Brain (organoid and tissue), 16 donors: ENCODE measurements at places on chromosomes 1 and 21.

DNA sequence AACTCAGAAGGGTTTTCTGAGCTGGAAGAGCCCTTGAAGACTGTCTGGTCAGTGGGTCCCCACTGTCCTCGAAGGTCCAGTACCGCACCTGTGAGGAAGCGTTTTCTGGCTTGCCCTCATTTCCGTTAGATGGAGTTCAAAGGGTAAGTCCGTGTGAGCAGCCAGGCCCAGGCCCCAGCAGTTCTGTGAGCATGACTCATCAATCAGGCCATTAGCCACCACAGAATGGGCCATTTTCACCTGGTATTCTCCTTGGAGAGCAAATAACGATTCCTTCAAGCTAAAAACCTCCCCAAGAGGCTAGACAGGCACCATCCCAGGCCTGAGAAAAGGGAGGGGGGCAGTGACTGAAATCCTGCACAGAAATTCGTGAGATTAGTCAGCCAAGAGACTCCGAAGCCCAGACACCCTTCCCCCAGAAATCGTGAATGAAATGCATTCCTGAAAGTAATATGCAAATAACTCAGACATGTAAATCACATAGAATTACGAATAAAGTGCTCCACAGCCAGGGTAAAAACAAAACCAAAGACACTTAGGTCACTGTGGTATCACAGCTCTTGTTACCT, 66.0 kb downstream of the BCAR3 start:
- peak; percentile 54 for DNase-seq

DNA sequence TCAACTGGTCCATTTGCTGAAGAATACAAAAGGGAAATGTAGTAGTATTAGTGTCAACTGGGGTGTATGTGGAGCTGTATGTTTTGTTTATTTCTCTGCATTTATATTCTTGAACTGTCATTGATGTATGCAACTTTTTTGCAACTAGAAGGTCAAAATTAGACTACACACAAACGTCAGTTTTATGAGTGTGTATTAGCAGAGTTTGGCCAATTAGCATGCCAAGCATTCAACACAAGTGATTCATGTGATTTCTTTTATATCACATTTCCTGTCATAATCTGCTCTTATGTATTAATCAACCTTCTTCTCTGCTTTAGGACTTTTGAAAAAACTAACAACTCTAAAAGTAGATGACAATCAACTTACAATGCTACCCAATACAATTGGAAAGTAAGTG, 211.1 kb downstream of the LRRC40 start:
- no peak for DNase-seq

- peak; percentile 93 for DNase-seq
These were observed 19.9 kb downstream of the FOXO6 start for GRCh38 chr1:41380979-41381691.

DNA sequence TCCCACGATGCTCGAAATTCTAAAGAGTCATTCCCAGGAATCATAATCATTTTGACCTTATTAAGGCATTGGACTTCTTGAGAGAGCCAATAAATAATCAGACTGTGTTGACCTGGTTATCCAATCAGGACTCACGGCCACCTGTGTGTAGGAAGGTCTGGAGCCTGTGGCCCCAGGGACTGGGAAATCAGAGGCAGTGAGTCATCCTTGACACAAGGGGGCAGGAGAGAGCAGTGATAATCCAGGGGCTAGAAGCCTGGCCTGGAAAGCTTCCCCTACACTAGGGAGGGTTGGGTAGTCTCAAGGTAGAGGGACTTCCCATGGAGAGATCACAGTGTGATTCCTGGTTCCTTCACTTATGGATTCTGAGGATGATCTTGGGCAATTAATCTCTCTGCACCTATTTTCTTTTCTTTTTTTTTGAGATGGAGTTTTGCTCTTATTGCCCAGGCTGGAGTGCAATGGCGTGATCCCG, 4.7 kb downstream of the MR1 start:
- DNase-seq: no peak

GRCh38 chr1:65141394-65141793, 6.6 kb upstream of the AK4 start:
- DNase-seq: no peak

- no peak for DNase-seq
These were observed 36.1 kb upstream of the FAM131C start for GRCh38 chr1:16109571-16109970.

GRCh38 chr21:44415073-44416025, 40.0 kb upstream of the LRRC3 start:
- no peak for DNase-seq

DNA sequence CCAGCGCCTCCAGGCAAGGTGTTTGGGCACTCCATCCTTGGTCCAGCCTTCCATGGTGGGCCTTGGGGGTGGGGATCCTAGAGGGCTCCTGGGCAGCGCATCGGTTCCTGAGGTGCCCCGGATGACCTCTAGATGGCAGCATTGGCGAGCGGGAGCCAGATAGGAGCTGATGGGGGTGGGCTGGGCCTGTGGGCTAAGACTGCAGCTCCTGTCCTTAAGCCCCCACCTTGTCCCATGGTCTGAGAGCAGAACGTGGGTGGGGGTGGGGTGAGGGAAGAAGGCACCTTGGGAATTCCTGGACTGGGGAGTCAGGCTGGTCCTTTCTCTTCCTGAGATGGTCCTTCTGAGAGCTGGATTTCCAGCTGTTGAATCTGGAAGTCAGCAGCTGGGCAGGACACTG, 93.4 kb upstream of the CSF3R start:
- peak; percentile 86 for DNase-seq

GRCh38 chr1:119713039-119713748, 1.5 kb downstream of the PHGDH start:
- peak; percentile 49 for DNase-seq

GRCh38 chr1:227304665-227305064, 13.6 kb downstream of the CDC42BPA start:
- no peak for DNase-seq

DNA sequence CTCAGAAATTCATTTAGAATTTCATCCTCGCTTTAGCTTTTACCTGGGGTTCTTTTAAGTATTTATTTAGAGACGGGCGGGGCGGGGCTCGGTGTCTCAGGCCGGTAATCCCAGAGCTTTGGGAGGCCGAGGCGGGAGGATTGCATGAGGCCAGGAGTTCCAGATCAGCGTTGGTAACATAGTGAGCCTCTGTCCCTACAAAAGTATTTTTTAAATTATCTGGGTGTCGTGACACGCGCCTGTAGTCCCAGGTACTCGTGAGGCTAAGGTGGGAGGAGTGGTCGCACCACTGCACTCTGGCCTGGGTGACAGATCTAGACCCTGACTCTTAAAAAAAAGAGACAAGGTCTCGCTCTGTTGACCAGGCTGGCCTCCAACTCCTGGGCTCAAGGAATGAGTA, 942 bp upstream of the RSBN1 start:
- DNase-seq: no peak

DNA sequence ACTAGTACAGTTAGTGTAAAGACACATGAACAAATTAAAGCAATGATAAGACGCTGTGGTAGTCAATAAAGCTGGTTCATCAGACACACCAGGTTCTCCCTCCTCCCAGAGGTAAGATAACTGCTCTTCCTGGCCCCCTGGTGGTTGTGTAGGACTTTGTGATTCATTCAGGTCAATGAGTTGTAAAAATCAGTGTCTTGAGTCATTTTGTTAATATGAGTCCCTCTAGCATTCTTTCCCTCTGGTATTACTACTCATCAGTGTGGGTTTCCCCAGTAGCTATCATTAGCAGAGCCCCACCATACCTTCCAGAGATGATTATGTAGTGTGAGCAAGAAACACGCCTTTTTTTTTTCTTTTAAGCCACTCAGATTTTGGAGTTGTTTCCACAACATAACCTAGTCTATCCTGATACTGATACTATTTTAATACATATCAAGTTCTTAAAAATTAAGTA, 3.6 kb upstream of the SETDB1 start:
- peak; percentile 34 for DNase-seq

DNA sequence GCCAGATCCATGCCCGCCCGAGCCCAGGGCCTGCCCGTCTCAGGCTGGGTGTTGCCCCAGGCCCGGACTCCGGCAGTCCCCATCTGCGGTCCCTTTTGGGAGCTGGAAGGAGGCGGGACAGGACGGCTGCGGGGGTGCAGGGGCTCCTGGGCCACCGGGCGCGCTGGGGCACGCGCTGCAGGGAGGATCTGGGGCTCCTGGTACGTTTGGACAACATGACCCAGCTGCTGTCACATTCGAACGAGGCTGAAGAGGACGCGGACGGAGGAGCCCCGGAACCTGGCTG, 6.6 kb upstream of the CALML6 start:
- DNase-seq: no peak

DNA sequence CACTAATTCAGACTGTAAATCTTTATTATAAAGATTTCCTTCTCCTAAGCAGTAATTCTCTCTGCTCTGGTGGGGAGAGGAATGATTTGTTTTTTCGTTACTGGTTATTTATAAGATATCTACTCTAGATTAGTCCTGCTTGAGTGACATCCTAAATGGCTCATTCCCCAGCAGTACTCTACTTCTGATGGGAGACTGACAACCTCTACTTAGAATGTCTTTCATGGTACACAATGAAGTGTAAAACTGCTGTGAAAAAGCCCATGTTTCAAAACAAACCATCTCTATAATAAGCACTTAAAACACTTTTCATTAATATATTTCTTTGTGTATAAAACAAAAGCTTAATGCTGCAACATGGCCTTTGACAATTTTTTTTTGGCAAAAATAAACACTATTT, 33.9 kb upstream of the ESRRG start:
- no peak for DNase-seq

GRCh38 chr1:65255035-65255655, 54.2 kb upstream of the DNAJC6 start:
- DNase-seq: peak; percentile 70

DNA sequence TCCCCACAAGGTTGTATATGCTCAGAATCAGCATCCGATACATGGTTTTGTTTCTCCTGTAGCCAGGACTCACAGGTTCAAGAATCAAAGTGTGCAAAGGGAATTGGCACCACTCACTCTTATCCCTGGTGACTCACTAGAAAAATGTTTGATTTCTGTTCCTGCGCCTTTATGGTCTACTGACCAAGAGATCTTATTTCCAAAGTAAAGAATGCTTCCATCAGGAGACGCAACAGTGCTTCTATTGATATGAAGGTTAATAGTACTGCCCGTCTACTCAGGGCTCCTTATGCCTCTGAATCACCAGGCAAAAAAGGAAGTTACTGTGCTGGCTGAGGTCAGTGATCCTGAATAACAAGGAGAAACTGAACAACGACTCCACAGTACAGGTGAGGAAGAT, 1392.0 kb upstream of the PRMT6 start:
- DNase-seq: no peak

DNA sequence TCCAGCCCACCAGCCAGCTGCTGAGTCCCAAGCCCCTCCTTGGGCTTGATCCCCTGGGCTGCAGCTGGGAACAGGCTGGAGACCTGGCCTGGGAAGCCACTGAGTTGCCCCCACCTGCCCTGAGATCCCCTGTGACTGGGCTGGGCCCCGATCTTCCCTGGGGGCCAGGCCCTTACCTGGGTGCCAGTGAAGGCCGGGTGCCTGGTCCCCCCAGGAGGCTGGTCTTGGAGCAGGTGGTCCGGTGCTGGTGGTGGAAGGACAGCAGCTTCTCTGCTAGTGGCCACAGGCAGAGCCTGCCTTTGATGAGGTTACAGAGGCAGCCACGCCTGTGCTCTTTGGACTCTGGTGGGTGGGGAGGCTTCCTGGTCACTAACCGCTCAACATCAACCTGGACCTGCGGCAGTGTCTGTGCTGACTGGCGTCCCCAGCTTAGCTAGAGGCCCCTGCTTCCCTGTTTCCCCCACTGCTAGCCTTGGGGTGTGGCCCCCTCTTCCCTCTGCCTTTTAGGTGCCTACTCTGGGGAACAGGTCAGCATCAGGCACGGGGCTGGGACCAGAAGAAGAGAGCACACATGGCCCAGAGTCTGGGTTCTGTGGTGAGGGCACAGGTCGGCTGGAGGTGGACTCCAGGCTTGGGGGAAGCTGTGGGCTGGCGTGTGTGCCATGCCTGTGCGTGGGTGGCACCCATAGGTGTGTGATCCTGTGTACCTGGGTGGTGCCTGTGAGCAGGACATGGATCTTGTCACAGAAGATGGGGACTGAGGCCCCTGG, at the start of gene EPS8L3:
EPS8L3 (minus strand) TSS at position 278 of the 770 bp plus-strand sequence. CDS start 2,174 bp downstream, outside the sequence.
- DNase-seq: no peak

GRCh38 chr1:109152196-109152595, 38.3 kb downstream of the ELAPOR1 start:
- no peak for DNase-seq

DNA sequence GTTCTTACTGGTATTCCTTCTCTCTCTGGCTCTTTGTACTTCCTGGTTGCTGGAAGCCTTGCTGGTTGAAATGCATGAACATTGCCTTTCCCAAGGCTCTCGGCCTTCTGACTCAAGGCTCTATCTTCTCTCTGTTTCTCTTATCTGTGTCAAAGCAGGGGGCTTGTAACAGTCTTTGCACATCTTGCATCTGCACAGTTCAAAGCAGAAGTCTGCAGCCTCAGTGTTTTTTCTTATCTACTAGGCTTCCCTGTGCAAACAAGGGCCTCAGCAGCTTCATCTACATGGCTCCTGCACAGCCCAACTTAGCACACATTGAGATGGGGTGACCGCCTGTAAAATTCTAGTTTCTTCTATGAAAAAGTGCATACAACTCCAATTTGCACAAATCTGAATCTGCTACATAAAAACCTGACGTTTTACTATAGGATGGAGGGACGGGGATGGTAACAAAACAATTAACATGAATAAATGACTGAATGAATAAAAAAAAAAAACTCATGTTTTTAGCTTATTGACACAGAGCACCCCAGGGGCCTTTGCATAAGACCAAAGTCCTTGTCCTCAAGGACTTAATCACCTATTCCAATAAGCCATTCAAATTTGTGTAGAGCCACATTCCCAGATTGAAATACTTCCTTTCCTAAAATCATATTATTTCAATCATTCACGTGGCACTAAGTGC, 458.3 kb downstream of the LMO4 start:
- DNase-seq: no peak

GRCh38 chr1:33013791-33014190, 22.9 kb downstream of the AK2 start:
- DNase-seq: no peak

DNA sequence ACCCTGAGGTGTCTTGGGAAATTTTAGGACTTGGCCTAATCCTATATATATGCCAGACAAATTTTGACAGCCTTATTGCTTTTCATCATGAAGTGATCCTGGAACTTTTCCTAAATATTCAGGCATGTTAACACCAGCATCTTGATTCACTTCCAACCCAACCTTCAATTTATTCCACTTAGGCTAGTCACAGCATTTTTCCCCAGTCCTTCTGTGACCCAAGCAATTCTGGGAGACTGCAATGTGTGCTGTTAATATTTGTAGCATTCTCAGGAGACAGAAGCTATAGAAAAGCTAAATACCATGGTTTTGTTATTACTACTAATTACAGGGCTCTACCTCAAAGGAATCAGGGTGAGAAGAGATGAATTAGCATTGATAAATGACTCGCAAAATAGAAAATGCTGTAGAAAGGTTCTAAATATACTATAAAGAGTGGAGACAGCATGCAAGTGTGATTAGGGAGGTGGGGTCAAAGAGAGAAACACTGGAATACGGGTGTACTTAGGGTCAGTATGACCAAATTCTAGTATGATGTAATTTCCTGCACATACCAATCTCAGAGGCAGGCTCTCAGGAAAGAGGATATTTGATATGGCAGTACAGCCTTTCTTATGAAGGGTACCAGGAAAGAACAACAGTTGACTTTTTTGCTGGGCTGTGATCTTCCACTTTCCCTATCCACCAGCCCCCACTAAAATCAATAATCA, 29.1 kb downstream of the PRRX1 start:
- peak; percentile 39 for DNase-seq

- DNase-seq: no peak
These were observed 14.3 kb downstream of the UMODL1 start for GRCh38 chr21:42085246-42086077.
